Endodermal cell (in vitro differentiated cells): ENCODE measurements at places on chromosomes 4 and X. TPM values are rescaled to one million over a fixed set of nuclear protein-coding genes. Genes with fewer than 3 reads are reported as not detected.

- DNase-seq, result peak; percentile 66
- no peaks in the 10 kb centered on the region for H3K27me3 ChIP-seq
- H3K36me3 ChIP-seq, result no peaks in the 10 kb centered on the region
- peak overlapping the region; percentile 23 for H3K4me3 ChIP-seq
- H3K27ac ChIP-seq, result no peak overlapping the region
These were observed 29.2 kb downstream of the SULT1E1 start for GRCh38 chr4:69830560-69831269.

GRCh38 chr4:10024303-10024702, 3.0 kb upstream of the SLC2A9 start:
- no peak overlapping the region for H3K27ac ChIP-seq
- peak; percentile 15 for DNase-seq
- H3K27me3 ChIP-seq, result no peaks in the 10 kb centered on the region
- no peak overlapping the region for H3K4me3 ChIP-seq

DNA sequence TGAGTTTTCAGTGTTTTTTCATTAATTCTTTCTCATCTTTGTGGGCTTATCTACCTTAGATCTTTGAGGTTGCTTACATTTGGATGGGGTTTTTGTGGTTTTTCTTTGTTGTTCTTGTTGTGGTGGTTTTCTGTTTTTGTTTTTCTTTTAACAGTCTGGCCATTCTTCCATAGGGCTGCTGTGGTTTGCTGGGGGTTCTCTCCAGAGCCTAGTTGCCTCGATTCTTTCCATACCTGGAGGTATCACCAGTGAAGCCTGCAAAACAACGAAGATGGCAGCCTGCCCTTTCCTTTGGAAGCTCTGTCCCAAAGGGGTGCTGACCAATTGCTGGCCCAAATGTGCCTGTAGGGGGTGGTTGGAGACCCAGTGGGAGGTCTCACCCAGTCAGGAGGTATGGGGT, 168.6 kb upstream of the CLNK start:
- H3K27me3 ChIP-seq, result peaks cover 52% of the 10 kb centered on the region
- H3K27ac ChIP-seq, result no peak overlapping the region
- no peaks in the 10 kb centered on the region for H3K4me1 ChIP-seq
- H3K36me3 ChIP-seq, result no peaks in the 10 kb centered on the region
- H3K4me3 ChIP-seq, result no peak overlapping the region

- H3K4me1 ChIP-seq, result no peaks in the 10 kb centered on the region
- no peak overlapping the region for H3K27ac ChIP-seq
- no peaks in the 10 kb centered on the region for H3K36me3 ChIP-seq
- no peaks in the 10 kb centered on the region for H3K27me3 ChIP-seq
- peak; percentile 45 for DNase-seq
- no peak overlapping the region for H3K4me3 ChIP-seq
These were observed 126.0 kb downstream of the F11 start for GRCh38 chr4:186392017-186392416.

Gene FAM236D
- not detected in 3 replicates for total RNA-seq

Gene VSIG1
- total RNA-seq, result 0.25 and 1.0 TPM in 2 replicates

- H3K36me3 ChIP-seq, result no peaks in the 10 kb centered on the region
- no peak overlapping the region for H3K27ac ChIP-seq
- H3K4me1 ChIP-seq, result no peaks in the 10 kb centered on the region
- DNase-seq, result no peak
These were observed 1196.7 kb downstream of the RAPGEF2 start for GRCh38 chr4:160299608-160300007.

Gene TRPC5OS
- total RNA-seq, result not detected in 3 replicates

GRCh38 chr4:121255986-121256750, 92.0 kb upstream of the TNIP3 start:
- H3K4me1 ChIP-seq, result no peaks in the 10 kb centered on the region
- no peaks in the 10 kb centered on the region for H3K27me3 ChIP-seq
- DNase-seq, result no peak
- H3K27ac ChIP-seq, result no peak overlapping the region
- no peaks in the 10 kb centered on the region for H3K36me3 ChIP-seq

Gene ZNF280C
- total RNA-seq, result 13.7 and 15.7 TPM in 2 replicates

- DNase-seq, result no peak
- H3K27me3 ChIP-seq, result peaks cover 33% of the 10 kb centered on the region
- no peaks in the 10 kb centered on the region for H3K36me3 ChIP-seq
These were observed 30.9 kb downstream of the NIPAL1 start for GRCh38 chr4:48047421-48047844.

Gene TMEM31
- 0.68 TPM in 1 of 2 replicates, not detected in the other for total RNA-seq

GRCh38 chr4:184510401-184510800, 36.1 kb upstream of the IRF2 start:
- no peak overlapping the region for H3K27ac ChIP-seq
- no peak overlapping the region for H3K4me3 ChIP-seq
- no peaks in the 10 kb centered on the region for H3K36me3 ChIP-seq

Gene GPC3
- total RNA-seq, result 125 and 163 TPM in 2 replicates

Gene FAM53A
- 3.3 to 5.1 TPM (median 3.7 TPM) in 3 replicates for total RNA-seq

Gene FGFBP1
- not detected in 3 replicates for total RNA-seq

DNA sequence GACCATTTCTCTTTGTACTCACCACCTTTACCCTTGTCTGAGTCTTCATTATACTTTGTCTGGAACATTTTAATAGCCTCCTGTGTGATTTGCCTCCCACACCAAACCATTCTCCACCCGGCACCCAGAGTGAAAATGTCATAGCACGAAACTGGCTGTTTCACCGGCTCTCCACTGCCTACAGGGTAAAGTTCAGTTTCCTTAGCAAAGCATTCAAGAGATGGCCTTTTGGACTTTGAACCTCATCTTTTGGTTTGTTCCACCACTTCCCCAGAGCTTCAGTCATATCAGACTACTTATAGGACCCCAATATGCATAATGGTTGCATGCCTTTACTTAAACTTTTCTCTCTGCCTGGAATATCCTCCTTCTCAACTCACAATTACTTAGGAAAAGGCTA, 38.3 kb downstream of the RAP2C start:
- no peaks in the 10 kb centered on the region for H3K36me3 ChIP-seq
- no peak overlapping the region for H3K4me3 ChIP-seq
- DNase-seq, result no peak
- H3K4me1 ChIP-seq, result no peaks in the 10 kb centered on the region

GRCh38 chr4:153780876-153781275, 8.0 kb downstream of the SFRP2 start:
- no peaks in the 10 kb centered on the region for H3K36me3 ChIP-seq
- H3K27me3 ChIP-seq, result no peaks in the 10 kb centered on the region
- no peak overlapping the region for H3K27ac ChIP-seq
- no peaks in the 10 kb centered on the region for H3K4me1 ChIP-seq
- no peak overlapping the region for H3K4me3 ChIP-seq
- no peak for DNase-seq

DNA sequence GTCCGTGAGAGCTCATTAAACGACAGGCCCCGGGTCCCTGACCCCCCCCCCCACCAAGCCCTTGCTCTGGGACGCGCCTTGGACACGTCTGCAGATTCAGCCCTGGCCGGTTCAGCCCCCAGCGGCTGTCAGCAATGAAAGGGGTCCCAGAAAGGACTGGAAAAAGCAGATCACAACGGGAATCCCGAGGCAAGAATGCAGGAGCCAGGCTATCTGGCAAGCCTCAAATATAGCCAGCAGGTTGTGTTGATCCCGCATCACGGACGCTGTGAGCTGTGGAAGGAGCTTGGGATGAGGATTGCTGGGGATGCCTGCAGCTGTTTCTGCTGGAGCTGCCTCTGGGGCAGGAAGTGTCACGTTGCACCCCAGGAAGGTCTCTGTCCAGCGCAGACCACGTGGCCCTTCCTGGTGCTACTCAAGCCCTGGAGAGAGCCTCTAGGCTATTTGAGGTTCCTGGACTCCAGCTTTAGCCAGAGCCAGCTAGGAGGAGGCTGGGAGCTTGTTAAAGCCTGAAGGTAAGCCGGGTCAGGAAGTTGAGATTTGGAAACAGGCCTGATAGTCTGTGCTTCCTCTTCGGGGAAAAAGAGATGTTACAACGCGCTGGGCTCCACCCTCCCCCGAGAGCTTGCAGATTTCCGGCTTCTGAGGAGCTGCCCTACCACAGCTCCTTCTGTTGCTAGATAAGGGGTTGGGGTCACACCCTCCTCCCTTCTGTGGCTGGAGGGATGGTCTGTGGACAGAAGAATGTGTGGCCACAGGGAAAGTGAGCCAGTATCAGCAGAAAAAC, 19.3 kb upstream of the CSF2RA start:
- H3K27me3 ChIP-seq, result no peaks in the 10 kb centered on the region
- H3K36me3 ChIP-seq, result no peaks in the 10 kb centered on the region
- peak overlapping the region; percentile 77 for H3K4me3 ChIP-seq
- peak overlapping the region; percentile 89 for H3K27ac ChIP-seq
- H3K4me1 ChIP-seq, result peaks cover 9% of the 10 kb centered on the region

GRCh38 chr4:48692897-48693296, 87.2 kb downstream of the FRYL start:
- peaks cover 12% of the 10 kb centered on the region for H3K4me1 ChIP-seq
- no peak overlapping the region for H3K27ac ChIP-seq
- H3K36me3 ChIP-seq, result no peaks in the 10 kb centered on the region
- H3K4me3 ChIP-seq, result peak overlapping the region; percentile 30
- no peak for DNase-seq

- H3K36me3 ChIP-seq, result no peaks in the 10 kb centered on the region
- DNase-seq, result peak; percentile 63
- H3K27me3 ChIP-seq, result no peaks in the 10 kb centered on the region
- H3K4me3 ChIP-seq, result no peak overlapping the region
These were observed 125.0 kb upstream of the TBL1X start for GRCh38 chrX:9339603-9340491.

Gene TMPRSS11E
- total RNA-seq, result 11.1 to 15.2 TPM (median 12.3 TPM) in 3 replicates

- H3K27ac ChIP-seq, result no peak overlapping the region
- DNase-seq, result no peak
- H3K36me3 ChIP-seq, result no peaks in the 10 kb centered on the region
- no peaks in the 10 kb centered on the region for H3K27me3 ChIP-seq
These were observed 8.7 kb downstream of the ANXA10 start for GRCh38 chr4:168101026-168101425.

DNA sequence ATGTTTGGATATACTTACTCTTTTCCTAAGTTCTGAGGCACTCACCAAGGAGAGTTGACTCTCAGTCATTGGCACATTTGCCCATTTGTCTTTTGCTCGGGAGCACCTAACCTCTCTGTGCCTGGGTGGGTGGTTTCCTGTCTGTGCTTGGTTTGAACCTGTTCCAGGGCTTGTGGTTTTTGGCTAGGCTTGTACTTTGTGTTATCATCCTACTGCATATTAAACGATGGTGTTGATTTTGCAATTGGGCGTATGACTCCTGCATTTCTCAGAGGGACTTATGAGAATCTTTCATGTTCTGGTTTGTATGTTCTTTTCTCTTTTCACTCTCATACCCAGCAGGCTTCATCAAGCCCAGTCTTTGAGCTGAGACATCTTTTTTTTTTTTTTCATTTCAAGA, 161.7 kb downstream of the BTC start:
- H3K4me1 ChIP-seq, result no peaks in the 10 kb centered on the region
- H3K27ac ChIP-seq, result no peak overlapping the region
- H3K4me3 ChIP-seq, result no peak overlapping the region
- peaks cover 50% of the 10 kb centered on the region for H3K27me3 ChIP-seq
- no peak for DNase-seq

DNA sequence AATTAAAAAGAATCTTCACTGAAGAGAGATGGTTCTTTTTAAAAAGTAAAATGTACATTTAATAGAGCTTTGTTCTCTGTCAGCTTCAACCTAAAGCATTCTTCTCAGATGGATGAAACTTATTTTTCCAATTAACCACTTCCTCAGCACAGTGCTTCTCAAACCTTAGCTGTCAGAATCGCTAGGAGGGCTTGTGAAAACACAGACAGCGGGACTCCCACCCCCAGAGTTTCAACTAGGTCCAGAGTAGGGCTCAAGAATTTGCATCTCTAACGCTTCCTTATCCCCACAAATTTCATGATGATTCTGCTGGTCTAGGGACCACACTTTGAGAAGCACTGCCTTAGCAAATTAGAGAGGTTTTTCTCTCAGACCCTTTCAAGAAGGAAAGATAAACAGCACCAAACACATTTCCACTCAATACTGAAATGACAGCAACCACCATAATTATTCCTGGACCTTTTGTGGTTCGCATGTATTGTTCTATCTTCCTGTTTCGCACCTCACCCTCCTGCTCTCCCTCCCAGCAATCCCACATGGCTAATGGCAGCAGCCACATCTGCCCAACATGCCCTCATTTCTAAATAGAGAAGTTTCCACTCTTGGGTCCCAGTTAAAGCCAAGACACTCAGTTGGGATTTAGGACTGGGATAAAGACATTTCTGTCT, 73.2 kb downstream of the ZNF827 start:
- H3K27me3 ChIP-seq, result no peaks in the 10 kb centered on the region
- DNase-seq, result no peak
- H3K36me3 ChIP-seq, result peaks cover 66% of the 10 kb centered on the region
- H3K4me3 ChIP-seq, result no peak overlapping the region
- peaks cover 4% of the 10 kb centered on the region for H3K4me1 ChIP-seq

GRCh38 chrX:22389556-22390179, 117.0 kb downstream of the CBLL2 start:
- no peaks in the 10 kb centered on the region for H3K4me1 ChIP-seq
- no peak overlapping the region for H3K4me3 ChIP-seq
- no peaks in the 10 kb centered on the region for H3K36me3 ChIP-seq

DNA sequence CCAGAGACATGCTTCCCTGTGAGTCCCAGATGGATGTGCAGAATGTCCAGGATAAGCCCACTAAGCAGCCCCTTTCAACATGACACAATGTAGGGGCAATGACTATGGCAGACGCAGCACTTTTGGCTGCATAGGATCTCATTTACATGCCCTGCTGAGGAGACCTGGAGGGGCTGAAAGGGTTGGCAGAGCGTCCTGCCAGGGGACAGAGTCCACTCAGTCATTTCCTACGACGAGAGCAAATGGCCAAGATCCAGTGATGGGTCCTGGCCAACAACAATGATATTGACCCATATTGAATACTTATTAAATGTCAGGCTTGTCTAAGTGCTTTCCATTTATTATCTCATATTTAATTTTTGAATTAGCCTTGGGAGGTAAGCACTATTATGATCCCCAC, 41.4 kb downstream of the LGI2 start:
- H3K27ac ChIP-seq, result no peak overlapping the region
- H3K27me3 ChIP-seq, result no peaks in the 10 kb centered on the region
- DNase-seq, result no peak
- H3K36me3 ChIP-seq, result no peaks in the 10 kb centered on the region
- H3K4me1 ChIP-seq, result no peaks in the 10 kb centered on the region

DNA sequence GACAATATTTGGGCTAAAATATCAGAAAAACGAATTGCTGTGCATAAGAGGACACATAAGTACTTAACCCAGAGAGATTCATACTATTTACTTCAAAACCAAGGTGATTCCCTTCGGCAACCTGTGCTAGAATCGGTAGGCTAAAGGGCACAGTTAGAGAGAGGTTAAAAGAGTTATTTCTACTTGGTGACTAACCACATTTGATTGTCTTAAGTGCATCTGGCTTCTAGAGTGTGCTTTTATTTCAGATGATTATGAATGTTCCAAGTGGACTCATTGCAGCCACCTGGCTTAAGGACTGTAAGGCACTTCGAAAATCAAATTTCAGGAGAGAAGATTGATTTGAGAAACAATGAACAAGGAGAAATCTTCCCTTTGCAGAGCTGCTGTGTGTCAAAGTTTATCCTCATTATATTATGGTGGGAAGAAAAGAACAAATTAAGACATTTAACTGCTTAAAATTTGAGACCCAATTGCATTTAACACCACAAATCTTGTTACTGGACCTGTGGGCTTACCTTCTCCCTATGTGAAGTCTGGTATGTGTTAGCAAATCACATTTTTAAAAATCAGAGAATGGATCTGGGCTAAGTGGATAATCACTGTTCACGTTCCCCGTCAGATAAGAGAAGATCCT, 34.0 kb downstream of the PHOX2B start:
- H3K4me1 ChIP-seq, result no peaks in the 10 kb centered on the region
- H3K27ac ChIP-seq, result no peak overlapping the region
- H3K36me3 ChIP-seq, result no peaks in the 10 kb centered on the region
- H3K27me3 ChIP-seq, result peaks cover 43% of the 10 kb centered on the region
- no peak overlapping the region for H3K4me3 ChIP-seq
- no peak for DNase-seq

GRCh38 chrX:128518508-128518907, 466.3 kb upstream of the ACTRT1 start:
- peak; percentile 49 for DNase-seq
- H3K36me3 ChIP-seq, result no peaks in the 10 kb centered on the region
- no peak overlapping the region for H3K27ac ChIP-seq
- no peaks in the 10 kb centered on the region for H3K27me3 ChIP-seq
